ENCODE measurements at places on chromosomes 16 and 17.
A peak's percentile ranks its signal among the peaks of the same experiment; 100 is the strongest.

DNA sequence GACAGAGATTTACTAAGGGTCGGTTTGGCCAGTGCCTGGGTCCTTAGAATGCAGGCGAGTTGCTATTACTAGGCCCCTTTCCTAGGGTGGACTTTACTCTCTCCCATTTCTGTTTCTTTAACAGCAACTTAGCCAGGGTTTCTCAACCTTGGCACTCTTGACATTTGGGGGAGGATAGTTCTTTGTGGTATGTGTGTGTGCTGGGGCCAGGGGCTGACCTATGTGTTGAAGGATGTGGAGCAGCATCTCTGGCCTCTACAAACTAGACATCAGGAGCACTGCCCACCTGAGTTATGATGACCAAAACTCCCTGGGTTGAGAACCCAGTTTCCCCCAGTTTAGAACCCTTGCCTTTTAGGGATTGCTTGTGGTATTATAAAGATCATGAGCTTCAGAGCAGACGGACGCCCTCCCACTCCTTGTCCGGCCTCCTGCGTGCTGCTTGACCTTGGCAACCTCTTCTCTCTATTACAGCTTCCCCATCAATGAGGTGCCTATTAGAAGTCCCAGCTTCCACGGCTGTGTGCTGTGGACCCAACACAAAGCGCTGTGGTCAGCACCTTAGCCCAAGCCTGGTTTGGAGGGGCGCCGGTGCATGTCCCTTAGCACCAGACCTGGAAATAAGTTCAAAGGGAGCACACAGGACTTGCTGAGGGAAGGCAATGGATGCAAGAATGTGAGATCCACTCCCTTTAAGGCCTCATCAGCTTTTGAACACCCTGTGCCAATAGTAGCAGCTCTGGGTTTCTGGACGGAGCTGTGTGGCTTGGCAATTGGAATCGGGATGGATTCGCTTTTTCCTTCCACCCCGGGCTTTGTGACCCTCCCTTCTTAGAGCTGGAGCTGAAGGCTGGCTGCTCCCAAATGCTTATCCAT is 239.2 kb upstream of the MAF start:
- DNase-seq = no peak

DNA sequence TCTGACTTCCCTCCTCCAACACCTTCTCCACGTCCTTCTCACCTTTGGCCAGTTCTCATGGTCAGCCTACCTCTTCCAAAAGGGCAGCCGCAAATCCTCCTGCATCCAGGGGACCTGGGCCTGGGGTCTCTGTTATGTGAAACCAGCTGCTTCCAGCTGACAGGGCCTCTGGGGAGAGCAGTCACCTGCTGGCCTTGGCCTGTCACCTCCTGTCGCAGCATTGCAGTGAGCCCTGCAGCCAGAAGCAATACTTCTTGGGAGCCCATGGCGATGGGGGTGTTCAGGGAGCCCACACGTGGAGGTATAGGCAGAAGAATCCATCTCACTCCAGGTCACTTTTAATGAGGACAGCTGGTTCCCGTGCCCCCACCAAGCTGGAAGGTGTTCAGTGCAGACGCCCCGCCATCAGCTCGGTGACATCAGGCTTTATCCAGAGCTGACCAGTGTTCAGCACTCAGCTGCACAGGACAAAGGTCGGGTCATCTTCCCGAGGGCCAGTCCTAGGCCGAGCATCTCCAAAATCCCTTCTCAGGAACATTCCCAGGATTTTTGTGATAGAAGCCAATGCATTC is 1.7 kb upstream of the SLC47A2 start:
- no peak for DNase-seq

GRCh38 chr17:27631897-27632725 is 1.1 kb downstream of the LGALS9 start:
- DNase-seq = no peak

DNA sequence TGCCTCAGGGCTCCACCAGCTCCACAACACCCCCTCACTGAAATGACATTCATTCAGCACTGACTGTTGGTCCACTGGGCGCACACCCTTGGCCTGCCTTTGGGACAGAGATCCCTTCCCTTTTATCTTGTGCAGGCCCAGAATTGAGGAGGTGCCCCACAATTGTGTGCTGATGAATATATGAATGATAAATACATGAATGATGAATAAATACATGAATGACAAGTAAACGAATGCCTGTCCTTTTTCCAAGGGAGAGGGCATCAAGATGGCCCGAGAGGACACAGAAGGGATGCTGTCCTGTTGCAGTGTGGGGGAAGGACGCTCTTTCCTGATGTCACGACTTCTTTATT is 5.7 kb downstream of the CCR7 start:
- DNase-seq = no peak

- no peak for DNase-seq
These were observed 856 bp upstream of the MON1B start for GRCh38 chr16:77190190-77190477.

DNA sequence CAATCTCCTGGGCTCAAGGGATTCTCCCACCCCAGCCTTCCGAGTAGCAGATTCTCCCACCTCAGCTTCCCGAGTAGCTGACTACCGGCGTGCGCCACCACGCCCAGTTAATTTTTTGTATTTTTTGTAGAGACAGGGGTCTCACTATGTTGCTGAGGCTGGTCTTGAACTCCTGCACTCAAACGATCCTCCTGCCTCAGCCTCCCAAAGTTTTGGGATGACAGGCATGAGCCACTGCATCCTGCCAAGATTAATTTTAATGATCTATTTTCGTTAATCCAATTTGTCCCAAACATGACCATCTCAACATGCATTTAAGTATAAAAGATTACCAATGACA is 1.2 kb downstream of the ZC3H7A start:
- no peak for DNase-seq

DNA sequence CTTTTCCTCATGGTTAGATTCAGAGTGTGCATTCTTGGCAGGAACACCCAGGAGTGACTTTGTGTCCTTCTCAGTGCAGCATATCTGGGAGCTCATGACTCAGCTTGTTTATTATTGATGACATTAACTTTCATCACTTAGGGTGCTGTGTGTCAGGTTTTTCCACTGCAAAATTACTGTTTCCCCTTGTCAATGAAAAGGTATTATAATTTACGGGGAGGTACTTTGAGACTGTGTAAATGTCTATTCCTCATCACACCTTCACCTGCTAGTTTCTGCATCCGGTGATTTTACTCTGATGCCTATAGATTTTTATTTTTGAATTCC is 50.5 kb downstream of the WWP2 start:
- DNase-seq = no peak

DNA sequence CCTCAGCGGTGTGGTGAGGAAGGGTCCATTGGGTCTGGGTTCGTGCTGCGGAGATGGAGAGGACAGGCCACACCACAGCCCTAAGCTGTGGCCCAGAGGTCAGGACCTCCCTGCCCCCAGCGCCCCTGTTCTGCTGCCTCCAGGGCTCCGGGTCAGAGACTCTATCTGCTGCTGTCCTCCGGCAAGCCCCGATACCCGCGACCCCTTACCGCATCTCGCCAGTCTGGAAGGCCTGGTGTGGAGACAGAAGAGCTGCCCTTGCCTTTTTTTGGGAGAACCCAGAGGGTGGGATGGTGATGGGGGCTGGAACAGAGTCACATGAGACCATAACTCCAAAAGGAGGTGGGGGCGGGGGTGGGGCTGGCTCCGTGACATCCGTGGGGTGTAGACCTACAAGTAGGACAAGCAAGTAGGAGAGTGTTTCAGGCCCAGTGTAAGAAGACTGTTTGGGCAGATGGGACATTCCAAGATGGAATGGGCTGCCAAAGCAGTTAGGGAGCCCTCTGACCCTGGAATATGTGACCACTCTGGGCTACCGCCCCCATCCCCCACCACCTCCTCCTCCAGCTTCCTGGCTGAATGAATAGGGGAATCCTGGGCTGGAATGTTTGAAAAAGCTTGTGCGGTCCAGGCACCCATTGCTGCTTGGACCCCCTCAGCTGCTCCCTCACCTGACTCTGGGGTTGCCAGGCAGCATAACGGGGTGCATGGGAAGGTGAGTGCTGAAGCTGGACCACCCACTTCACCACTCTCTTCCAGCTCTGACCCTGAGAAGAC is 1.4 kb downstream of the XYLT2 start:
- DNase-seq = no peak

GRCh38 chr17:39639566-39640458 is 2.9 kb downstream of the STARD3 start:
- no peak for DNase-seq

DNA sequence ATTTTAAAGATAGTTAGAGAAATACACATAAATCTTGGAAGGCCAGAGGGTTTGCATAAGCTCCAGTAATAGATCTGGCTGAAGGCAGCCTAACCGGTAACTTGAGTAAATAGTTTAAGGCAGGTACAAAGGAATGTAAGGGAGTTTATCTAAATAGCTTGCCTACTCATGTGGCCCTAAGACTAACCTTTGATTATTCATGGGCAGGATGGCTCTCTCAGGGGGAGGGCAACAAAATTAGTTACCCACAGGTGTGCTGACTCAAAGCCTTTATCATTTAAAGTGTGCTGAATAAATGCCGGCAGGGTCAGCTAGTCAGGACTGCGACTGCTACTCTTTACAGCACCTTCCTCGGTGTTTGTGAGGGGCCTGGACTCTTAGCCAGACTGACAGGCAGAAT is 761.3 kb upstream of the KIF2B start:
- peak; percentile 10 for DNase-seq

- DNase-seq = no peak
These were observed 226.0 kb upstream of the GSE1 start for GRCh38 chr16:85387171-85387507.

GRCh38 chr17:2936771-2937321 is 126.6 kb downstream of the OR1D5 start:
- DNase-seq = no peak

DNA sequence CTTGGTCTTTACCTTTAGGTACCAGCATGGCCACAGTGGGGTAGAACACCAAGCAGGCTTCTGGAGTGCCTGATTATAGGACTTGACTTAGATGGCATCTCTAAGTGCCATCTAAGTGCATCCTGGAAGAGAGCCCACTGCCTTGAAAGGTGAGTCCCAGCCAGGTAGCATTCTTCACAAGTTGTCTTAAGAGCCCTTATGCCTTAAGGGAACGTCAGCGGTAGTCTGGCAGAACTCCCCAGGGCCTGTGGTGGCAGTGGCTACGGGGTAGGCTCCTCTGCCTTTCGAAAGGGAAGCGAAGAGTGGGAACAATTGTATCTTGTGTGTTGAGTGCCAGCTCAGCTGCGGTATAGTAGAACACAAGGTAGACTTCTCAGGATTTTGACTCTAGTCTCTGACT is 549.0 kb downstream of the HS3ST4 start:
- no peak for DNase-seq

DNA sequence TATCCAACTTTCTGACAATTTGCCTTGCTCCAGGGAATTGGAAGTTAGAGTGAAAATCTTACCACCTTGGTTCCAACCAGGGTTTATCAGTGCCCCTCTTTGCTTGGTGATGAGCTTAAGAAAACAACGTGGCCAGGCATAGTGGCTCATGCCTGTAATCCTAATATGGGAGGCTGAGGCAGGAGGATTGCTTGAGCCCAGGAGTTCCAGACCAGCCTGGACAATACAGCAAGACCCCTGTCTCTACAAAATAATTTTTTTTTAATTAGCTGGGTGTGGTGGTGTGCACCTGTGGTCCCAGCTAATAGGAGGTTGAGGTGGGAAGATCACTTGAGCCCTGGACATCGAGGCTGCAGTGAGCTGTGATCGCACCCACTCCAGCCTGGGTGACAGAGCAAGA is 21.4 kb downstream of the SLC7A6 start:
- no peak for DNase-seq

DNA sequence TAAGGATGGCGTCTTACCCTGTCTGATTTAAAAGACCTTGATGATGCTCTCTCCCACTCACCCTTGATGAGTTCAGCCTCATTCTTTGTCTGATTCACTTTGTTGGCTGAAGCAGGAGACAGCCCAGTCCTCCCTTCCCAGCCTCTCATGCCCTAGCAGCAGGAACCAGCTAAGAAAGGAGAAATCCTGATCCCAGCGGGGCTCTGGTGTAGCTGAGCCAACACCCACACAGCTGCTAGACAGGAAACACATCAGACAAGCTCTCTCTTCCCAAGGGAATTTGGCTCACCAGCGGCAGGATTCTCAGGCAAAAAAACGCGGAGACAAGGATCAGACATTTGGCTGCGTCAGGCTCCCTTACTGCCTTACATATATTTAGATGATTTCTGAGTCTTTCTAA is 211.5 kb downstream of the CDH11 start:
- no peak for DNase-seq

DNA sequence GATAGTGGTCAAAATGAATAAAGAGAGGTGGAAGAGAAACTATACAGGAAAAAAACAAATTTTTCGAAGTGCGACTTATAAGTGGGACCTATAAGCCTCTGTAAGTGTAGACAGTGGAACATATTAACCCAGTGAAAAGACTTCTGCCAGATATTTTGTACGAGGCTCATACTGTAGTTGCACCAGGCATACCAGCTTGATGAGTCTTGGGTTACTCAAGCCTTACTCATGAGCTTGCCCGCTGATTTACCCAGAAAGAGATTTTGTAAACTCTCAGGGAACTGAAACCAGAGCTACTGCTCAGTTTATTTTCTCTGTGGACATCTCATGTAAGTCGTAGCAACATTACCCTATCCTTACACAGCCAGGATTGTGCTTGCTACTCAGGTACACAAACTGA is 708.0 kb upstream of the SOX9 start:
- no peak for DNase-seq

DNA sequence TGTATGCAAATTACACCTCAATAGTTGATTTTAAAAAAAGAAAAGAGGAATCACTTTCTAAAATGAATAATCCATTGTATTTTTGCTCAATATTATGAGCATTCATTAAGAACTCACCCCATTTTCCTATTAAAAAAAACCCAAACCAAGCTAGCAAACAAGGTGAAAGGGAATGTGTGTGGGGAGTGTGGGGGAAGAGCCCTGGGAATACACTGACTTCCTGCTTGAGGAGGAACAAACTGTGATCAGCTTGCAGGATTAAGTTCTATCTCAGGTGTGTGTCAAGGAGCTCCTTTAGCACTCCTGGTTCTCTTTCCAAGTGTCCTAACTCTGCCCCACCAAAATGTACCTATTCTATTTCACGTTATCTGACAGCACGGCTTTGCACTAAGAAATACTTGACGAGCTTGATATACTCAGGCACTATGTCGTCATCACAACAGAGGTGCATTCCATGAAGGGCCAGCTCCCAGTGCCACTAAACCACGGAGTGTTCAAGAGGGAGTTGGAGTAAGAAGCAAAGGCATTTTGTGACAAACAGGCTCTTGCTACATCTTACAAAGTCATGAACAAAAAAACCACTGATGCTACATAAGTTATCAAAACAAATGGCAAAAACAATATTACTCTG is 73.2 kb downstream of the MYH10 start:
- DNase-seq = no peak

GRCh38 chr16:58458606-58459343 is 41.2 kb upstream of the NDRG4 start:
- DNase-seq = no peak

All from left kidney (tissue), 8 donors.